SIG-M5 (cell line): ENCODE measurements at places on chromosomes 1 and 21.

- DNase-seq, result peak; percentile 9
Measured at GRCh38 chr21:39518055-39518846, 66.5 kb downstream of the SH3BGR start.

GRCh38 chr1:27598902-27599528 is 4.9 kb downstream of the AHDC1 start:
- no peak for DNase-seq

DNA sequence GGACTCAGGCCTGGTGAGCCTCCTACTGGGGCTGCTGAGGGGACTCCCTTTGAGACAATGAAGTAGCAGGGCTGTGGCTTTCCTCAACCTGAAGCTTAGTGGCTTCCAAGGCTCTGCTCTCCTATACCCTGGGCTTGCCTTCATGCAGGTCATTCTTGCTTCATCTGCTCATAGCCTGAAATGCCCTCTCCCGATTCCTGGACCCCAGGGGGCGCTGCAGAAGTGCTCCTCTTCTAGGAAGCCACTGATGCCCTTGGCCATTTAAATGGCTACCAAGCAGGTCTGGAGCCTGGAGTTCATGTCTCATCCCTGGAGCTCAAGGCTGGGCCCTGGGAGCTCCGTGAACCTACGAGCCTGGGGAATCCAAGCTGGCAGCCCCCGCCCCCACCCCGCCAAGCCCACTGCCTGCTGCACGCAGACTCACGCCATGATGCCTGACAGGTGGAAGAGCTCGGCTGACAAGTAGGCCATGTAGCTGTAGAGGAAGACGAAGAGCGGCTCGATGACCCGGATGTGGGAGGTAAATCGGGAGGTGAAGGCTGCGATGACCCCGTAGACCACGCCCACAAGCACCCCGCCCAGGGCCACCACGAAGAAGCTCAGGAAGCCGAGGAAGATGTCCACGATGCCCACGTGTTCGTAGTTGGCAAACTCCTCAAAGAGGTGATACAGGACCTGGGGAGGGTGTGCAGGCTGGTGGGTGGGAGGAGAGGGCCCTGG is 45.7 kb downstream of the SLC9A1 start:
- no peak for DNase-seq

DNA sequence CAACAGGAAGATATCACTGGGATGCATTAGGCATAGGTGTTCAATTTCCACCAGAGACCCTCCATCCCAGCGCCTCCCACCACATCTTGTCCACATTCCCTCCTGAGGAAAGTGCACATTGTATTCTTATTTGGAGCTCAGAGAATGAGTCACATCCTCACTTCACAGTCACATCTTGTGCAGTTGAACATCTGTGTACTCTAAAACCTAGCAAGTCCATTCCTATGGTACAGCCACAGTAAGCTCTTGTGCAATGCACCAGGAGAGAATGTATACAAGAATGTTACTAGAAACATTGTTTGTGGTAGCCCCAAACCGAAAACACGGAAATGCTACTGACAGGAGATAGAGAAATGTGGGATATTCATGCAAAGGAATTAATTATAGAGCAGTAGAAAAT is 1.6 kb upstream of the KDF1 start:
- peak; percentile 33 for DNase-seq

DNA sequence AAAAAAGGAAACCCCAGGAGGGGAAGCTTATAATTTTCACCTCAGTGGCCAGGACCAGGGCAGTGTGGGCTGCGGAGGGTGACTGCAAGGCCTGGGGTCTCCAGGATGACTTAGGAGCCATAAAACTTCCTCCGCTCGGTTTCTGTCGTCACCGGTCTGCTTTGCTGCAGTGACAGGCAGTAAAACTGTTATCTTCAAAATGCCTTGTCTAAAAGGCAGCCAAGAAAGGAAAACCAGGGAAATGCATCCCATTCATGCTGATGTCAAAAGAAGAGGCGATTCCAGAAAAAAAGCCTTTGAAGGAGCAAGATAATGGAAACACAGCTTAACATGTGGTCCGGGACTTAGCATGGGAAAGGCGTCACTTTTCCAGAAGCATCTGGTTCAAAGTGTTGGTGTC is 42.0 kb downstream of the COL6A1 start:
- no peak for DNase-seq

- no peak for DNase-seq
Measured at GRCh38 chr1:174191349-174191862, 32.1 kb downstream of the RABGAP1L start.

DNA sequence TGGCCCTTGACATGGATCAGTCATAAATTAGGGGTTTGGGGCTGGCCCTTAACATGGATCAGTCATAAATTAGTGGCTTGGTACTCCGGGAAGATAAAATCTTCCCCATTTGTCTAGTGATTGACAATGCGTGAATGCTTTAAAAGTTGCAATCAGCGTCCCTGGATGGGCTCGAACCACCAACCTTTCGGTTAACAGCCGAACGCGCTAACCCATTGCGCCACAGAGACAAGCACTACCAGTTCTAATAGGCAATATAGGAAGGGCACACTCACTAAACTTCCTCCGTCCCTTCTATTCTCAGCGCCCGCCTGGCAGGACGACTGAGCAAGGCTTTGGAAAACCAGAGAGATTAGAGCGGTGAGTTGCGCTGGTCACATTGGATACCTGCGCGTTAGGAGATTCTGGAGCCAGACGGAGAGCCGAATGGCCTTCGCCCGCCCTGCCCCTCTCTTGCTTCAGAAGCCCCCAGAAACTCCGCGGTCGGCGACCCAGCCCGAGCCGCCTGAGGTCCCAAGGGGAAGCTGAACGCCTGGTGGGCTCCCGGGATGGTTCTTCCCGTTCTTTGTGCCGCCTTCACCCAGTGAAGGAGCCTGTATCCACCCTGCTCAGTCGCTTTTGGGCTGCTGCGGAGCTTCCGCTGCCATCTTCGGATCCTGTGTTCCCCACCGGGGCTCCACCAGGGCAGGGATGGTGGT is 235.9 kb downstream of the FAM72C start:
- no peak for DNase-seq

DNA sequence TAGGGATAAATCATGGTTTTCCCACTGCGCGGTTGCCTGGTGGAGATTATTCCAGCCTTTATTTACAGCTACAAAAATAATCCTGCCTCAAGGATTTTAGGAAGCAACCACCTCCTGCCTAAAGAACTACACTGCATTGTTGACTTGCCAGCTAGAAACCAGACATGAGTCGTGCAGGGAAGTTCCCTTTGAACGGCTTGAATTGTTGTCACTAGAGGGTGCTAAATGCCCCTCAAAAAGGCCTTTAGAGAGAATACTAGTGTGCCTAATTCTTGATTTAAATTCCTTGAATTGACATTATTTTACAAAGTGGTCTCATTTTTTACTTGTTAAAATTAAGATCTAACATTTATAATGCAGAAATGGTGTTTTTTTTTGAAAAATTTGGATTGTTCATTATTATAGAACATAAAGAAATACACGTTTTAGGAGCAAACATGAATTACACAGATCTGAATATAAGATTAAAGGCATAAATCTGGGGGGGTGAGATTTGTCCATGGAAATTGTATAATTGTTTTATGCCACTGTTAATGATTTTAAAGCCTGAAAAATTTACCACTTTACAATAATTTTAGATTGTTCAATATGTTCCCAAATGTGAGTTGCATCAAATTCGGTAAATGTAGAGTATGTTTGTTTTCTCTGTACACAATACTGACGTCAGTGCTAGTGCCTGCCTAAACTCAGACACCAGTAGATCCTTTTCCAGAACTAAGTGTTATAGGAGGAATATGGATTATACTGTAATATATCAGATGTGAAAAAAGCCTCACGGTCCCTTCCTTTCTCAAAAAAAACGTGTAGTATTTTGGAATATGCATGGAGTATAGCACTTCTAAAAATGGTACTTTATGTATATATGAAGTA is 7.6 kb upstream of the ERG start:
- DNase-seq, result no peak

DNA sequence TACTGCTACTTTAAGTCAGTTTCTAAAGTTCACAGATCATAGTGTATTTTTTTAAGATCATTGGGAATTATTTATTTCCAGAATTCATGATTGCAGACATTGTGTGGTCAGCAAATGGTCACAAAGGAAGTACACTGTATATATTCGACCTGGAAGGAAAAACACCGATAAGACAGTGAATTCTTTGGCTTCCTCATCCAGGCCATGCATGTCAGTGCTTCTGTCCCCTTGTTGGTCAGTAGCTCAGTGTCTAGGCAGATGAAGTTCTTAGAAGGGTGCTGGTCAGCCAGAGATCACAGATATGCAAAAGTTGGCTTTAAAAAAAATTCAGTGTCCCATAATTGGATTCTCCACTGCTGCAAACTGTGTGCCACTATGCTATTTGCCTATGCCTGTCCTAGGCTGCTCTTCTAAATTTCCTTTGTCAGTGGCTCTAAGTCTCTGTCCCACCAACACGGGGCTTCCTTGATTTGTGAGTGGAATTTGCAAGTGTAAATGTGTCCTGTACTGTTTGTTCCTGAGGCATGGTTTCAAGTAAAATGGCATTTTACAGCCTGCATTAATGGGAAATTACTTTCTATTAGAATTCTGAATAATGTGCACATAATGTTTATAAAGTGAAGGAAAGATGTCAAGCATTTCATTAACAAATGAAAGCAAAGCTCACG is 12.0 kb upstream of the VAMP4 start:
- DNase-seq, result no peak

GRCh38 chr1:19154876-19155275 is 55.2 kb downstream of the UBR4 start:
- no peak for DNase-seq

GRCh38 chr1:156884560-156885184 is 8.8 kb upstream of the PEAR1 start:
- no peak for DNase-seq

- no peak for DNase-seq
Measured at GRCh38 chr1:215605011-215605621, 38.0 kb downstream of the KCTD3 start.

DNA sequence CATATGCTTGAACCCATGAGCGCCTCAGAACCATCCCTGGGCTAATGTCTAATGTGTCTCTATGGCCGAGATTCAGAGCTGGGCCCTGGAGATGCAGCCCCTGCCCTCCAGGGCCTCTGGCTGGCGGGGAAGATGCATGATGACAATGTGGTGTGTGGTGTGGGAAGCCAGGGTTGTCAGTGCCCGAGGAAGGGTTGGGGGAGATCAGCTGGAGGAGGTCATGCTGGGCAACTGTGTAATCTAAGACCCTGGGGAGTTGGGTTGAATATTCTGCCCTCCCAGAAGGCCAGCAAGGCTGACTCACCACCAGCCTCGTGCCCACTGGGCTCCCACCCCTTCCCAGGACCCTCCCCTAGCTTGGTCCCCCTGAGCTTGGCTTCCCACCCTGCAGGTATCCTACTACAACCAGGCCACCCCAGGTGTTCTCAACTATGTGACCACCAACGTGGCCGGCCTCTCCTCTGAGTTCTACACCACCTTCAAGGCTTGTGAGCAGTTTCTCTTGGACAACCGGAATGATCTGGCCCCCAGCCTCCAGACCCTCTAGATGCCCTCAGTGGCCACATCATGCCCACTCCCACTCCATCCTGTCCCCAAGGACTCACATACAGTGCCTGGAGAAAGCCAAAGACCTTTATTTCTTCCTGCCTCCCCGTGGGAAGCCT is 14.6 kb downstream of the FAM151A start:
- DNase-seq, result no peak

GRCh38 chr1:91885213-91885715 is 687 bp downstream of the TGFBR3 start:
- no peak for DNase-seq

DNA sequence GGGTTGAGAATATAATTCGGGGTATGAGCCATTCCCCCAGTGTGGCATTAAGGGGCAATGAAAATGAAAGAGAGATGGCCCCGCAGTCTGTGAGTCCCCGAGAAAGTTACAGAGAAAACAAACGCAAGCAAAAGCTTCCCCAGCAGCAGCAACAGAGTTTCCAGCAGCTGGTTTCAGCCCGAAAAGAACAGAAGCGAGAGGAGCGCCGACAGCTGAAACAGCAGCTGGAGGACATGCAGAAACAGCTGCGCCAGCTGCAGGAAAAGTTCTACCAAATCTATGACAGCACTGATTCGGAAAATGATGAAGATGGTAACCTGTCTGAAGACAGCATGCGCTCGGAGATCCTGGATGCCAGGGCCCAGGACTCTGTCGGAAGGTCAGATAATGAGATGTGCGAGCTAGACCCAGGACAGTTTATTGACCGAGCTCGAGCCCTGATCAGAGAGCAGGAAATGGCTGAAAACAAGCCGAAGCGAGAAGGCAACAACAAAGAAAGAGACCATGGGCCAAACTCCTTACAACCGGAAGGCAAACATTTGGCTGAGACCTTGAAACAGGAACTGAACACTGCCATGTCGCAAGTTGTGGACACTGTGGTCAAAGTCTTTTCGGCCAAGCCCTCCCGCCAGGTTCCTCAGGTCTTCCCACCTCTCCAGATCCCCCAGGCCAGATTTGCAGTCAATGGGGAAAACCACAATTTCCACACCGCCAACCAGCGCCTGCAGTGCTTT is 9.4 kb downstream of the PROX1 start:
- DNase-seq, result no peak

DNA sequence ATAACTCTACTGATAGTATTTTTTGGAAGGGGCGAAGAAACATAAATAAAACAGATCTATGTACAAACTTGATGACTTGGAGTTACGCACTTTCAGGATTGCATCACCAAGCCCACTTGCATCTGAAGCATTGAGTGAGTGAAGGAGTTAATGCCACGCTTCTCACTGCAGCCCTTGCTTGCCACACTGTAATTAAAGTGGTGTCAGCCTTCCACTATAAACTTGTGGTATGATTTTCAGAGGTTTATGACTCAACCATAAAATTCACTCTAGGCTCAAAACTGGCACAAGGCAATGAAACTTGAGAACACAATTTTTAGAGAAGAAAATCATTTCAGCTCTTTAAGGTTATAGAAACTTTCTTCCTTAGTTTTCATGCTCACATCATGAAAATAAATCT is 93.9 kb upstream of the PRMT6 start:
- DNase-seq, result no peak

DNA sequence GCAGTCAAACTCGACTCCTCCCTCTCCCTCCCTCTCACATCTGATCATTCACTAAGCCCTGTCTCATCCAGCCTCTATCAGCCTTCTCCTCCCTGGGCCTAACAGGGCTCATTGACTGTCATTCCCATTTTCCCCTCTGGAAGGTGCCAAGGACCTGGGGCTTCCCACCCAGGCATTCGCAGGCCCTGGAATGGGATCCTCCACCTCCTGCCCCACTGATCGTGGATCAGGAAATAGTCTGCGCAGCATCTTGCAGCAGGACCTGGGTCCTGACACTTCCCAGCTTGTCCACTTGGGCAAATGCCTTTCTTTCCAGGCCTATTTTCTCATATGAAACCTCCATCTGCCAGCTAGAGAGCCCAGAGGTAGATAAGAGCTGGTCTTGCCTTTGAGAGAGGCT is 71.2 kb upstream of the ZC3H12A start:
- DNase-seq, result no peak

- DNase-seq, result no peak
Measured at GRCh38 chr1:61539720-61540462, 185.1 kb downstream of the TM2D1 start.

DNA sequence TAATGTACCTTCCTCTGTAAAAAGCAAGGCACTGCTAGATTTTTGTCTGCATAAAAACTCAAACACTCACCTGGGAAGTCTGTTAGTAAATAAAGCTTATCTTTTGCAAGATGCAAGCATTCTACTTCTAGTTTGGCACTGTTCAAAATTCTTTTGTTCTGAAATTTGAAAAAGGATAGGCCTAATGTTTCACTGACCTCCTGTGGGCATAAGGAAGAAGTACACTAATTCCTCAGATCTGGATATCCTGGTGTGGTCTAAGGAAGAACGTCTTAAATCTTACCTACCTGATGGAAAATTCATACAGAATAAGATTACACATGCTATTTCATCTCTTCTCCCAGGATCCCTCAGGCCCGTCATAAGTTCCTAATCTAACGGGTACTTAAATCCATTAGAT is 93.5 kb upstream of the CAMK1G start:
- DNase-seq, result no peak
